ENCODE measurements at places on chromosomes 16 and 17.

- peak; percentile 78 for DNase-seq
Observed at GRCh38 chr16:29900102-29900887, at the start of gene ASPHD1. ASPHD1 (plus strand) TSS chr16:29900488; CDS start chr16:29900972, 484 bp downstream.

DNA sequence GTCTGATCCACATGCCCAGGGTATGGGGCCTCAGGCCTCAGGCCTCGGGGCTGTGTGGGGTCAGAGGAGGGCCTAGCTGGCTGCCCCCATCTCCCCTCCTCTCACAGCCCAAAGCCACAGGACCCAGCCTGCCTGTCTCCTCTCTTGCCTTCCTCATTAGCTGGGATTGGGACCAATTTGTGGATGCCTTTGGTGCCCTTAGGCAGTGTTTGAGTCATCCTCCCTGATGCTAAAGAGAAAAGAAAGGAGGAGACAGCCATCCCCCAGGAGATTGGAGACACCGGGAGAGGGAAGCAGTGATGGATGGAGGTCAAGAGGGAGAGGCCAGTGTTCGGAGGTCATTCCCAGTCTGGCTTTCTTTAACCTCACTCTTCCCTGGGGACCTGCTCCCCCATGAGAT is 23.3 kb upstream of the NOG start:
- no peak for DNase-seq

DNA sequence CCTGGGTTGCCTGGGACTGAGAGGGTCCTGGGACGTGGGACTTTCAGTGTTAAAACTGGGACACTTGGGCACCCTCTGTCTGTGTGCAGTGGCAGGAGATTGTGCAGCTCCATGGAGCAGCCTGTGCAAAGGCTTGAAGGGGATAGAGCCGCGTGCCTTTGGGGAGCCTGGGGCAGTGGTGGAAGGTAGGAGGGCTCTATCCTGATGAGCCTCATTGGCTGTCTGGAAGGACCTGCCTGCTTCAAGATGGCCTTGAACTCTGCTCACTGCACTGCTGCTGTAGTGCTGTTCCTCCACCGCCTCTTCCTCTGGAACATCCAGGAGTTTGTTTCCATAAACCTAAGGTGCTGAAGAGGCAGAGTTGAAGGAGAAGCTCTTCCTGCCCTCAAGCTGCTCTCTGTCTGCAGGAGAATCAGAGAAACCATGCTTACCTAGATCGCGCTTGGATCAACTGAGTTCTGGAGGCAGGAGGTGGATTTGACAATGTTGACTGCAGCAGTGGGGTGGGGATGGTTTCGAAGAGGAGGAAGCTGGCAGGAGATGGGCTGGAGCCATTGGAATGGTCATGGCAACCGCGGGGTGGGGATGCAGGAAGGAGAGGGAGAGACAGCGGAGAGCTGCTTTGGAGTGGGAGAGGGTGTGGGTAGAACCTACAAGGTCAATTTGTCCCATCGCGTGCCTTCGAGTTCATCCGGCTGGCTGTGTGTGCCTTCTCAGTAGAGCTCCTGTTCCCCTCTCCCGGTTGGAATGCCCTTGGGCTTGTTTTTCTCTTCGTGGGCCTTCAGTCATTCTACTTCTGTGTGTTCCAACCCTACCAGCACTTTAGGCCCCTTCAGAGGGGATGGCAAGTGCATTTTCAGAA is 3.7 kb downstream of the RMI2 start:
- no peak for DNase-seq

DNA sequence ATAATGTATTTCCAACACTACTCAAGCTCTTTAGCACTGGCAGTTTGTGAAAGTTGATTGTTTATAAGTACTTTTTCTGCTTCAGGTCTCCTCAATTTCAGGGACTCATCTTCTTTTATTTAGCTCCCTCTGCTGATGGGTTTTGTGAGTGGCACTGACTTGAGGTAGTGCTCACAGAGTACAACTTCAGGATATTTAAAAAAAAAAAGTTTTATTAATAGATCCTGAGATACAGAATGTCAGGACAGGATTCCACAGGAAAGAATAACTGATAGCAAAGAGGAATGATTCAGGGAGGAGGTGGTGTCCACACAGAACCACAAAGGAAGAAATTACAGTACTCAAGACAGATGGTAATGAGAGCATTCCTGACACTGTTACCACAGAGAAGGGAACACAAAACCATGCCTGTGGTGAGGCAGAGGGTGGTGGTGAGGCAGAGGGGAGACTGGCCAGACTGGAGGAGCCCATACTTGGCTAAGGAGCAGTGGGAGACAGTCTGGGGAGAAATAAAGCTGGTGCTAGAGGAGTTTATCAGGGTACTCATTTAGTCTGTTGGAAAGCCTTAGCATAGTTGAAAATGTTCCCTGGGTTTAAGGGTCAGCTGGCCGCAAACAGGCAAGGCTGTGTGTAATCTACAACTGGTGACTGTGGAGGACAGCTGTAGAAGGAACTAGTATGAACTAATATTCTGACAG is 63.7 kb downstream of the SPAG9 start:
- DNase-seq = peak; percentile 88

DNA sequence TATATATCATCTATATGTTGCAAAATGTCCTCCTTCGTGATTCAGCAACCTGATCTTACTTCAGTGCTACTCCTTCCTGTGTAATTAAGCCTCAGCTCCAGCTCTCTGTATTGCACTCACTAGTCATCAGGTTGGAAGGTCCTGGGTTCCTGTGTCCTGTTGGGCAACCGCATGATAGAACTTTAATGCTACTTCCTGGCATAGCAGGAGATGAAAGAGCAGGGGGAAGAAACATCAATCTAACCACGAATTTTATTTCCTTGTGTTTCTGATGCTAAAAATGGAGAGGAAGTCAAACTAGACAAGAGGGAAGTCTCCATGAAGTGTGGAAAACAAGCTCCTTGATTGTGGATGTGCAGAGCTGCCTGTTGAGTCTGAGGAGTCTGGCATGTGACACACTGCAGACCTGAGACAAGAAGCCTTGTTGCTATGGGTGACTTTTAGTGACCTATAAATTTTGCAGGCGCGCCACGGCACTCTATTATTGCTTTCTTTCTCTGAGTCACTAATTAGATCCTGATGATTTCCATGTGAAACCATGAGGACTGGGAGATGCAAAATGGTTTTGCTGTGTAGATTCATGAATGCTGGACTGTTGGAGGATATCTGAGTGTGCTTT is 25.6 kb downstream of the IGSF6 start:
- DNase-seq = peak; percentile 96

GRCh38 chr16:26186091-26186615 is 494.4 kb downstream of the HS3ST4 start:
- DNase-seq = no peak

GRCh38 chr17:28227316-28228108 is 91.5 kb upstream of the TMEM97 start:
- DNase-seq = peak; percentile 15

DNA sequence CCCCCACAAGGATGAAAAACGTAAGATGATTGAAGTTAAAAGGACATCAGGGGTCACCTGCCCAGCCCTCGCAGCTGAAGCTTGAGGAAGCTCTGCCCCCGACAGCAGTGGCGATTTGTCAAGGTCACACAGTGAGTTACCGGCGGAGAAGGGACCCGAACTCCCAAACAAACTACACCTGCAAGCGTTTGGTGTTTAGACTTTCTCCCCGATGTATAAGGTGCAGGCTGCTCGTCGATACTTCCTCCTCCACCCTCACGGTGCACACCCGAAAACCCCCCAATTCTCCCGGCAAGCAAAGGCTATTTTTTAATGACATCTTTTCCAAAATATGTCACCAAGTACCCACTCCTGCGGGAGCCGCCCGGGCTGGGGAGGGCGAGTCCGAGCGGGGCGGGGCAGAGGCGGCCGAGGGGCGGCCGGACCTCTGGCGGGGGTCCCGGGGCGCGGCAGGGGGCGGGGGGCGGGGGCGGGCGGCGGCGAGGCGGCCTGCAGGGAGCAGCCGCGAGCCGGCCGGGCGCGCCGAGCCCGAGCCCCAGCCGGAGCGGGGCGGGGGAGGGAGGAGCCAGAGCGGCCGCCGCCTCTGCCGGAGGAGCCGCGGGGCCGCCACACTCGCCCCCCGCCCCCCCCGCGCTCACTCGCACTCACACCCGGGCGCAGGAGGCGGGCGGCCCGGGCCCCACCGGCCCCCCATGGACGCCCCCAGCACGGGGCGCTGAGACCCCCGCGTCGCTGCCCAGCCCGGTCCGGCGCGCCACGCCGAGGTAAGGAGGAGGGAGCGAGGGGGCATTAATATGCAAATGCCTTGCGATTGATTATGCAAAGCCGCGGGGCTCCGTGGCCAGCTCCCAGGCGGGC is at the start of gene THRA:
Gene THRA (plus strand): TSS at position 637 of the 858 bp plus-strand sequence. CDS start 11,524 bp downstream, outside the sequence.
- peak; percentile 57 for DNase-seq

- no peak for DNase-seq
Observed at GRCh38 chr16:72470541-72470940, 298.6 kb upstream of the PMFBP1 start.

GRCh38 chr16:51982715-51983680 is 563.9 kb downstream of the TOX3 start:
- DNase-seq = peak; percentile 63

DNA sequence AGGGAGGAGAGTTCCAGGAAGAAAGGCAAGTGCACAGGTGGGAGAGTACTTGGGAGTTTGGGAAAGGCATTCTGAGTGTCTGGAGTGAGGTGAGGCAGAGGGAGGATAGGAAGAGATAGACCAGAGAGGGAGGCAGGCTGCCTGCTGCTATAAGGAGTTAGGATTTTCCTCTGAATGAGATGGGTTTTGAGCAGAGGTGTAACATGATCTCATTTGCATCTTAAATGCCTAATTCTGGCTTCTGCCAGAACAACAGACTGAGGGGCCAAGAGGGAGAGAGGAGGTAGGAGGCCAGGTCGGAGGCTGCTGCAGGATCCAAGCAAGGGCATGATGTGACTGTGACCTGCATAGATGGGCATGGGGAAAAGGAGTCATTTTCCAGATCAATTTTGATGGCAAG is 31.5 kb upstream of the IRX6 start:
- DNase-seq = no peak

DNA sequence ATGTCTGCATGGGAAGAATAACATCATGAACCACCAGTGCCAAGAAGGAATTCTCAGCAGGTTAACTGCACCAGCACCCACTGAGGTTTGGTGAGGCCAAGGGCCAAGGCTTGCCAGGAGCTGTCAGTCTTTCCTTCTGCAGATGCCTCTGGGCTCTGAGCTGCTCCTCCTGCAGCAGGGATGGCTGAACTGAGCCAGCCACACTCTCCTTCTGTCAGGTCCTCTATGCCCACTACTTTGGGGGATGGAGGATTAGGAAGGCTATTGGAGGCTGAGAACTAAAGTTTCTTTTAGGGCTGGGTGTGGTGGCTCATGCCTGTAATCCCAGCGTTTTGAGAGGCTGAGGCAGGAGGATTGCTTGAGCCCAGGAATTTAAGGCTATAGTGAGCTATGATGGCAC is 71.6 kb downstream of the PLXDC1 start:
- no peak for DNase-seq

GRCh38 chr17:75795820-75796607 is 11.4 kb downstream of the UNK start:
- DNase-seq = no peak

DNA sequence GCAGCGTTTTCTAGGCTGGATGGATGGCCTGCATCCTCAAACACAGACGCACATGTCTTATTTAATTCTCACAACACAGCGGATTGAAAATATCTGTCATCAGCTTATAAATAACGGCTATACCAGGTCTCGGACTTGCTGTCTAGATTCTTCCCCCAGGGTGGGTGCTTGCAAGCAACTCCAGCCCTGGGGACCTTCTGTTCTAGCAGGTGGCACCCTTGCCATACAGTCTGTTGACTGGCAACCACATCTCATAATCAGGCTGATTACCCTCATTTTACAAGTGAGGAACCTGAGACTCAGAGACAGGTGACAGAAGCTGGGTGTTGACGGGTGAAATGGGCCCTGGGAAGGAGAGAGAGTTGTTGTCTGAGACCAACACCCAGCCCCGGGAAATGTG is 16.2 kb upstream of the SEZ6 start:
- DNase-seq = no peak

DNA sequence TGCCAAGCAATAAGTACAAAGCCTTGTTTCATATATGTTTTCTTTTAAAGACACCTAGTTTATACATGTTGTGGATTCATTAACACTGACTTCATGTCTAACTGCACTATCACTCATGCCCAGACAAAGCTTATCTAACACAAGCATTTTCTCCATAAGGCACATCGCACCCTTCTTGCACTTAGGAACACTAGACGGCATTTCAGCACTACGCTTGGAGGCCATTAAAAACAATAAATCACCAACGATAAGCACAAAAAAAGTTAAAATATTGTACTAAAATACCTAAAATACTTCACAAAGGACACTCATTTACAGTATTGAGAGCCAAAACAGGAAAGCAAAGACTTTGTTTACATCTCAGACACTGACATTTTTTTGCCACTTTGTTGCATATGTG is 39.0 kb upstream of the TEKT3 start:
- DNase-seq = no peak

DNA sequence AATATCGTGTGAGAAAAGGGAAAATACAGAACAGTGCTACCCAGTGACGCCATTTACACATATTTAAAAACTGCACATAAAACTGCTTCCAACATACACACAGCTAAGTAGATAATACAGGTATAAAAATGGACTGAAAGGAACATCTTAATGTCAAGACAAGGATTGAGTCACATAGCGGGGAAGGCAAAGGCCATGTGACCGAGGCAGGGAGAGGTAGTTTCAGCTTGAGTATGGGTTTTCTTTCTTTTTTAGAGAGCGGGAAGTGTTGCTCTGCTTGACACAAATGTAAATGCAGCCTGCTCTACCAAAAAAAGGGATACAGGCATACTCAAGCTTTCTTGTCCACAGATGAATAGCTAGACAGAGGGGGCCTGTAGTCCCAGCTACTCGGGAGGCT is 46.5 kb downstream of the SDR42E1 start:
- no peak for DNase-seq

- DNase-seq = peak; percentile 49
Observed at GRCh38 chr16:71358464-71358998, at the start of gene CALB2. CALB2 (plus strand) TSS chr16:71358723; CDS start chr16:71358793, 70 bp downstream.

- DNase-seq = no peak
Observed at GRCh38 chr17:61970030-61970429, 42.2 kb upstream of the INTS2 start.

GRCh38 chr17:73550556-73550955 is 93.7 kb downstream of the SDK2 start:
- DNase-seq = no peak

DNA sequence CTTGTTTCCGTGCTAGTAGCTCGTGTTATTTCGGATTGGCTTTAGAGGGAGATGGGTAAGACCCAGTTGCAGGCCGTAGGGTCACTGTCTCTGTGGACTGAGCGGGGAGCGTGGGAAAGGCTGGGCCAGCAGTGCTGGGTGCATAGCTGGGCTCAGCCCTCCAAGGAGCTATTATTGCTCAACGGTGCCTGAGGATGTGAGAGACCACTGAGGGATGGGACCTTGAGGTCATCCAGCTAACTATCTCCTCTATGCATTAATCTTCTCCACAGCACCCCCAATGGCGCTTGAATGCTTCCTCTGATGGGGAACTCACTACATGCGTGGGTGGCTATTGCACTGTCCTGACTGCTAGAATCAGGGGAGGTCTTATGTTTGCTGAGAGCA is 126.1 kb upstream of the FOXF1 start:
- DNase-seq = no peak

Measured in fibroblast of skin of right quadriceps (primary cell).